ENCODE measurements at places on chromosomes 5 and 9.

DNA sequence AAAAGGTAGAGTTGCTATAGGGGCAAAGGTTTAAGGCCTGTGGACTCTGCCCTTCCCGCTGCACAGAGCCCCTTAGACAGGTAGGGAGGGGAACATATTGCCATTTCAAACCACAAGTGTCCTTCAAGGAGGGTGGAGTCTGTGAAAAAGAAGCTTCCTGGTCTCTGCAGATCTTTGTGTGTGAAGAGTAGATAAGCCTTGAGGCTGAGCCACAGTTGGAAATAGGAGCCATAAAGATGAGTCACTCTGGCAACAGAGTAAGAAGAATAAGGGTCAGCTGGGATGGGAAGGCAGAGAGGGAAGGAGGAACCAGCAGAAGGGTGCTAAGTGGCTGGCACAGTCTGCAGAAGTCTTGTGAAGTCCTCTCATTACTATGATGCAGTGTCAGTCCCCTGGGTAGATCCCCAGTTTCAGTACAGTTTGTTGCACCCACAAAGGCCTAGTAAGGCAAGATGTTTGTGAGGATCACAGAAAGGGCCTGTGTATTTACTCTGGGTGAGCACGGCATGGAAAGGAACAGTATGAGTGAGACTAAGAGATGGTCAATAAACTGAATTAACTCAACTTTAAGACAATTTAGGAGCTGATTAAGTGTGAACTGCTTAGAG lies 18.1 kb downstream of the GRXCR2 start:
- no peak for DNase-seq

GRCh38 chr5:121029536-121030245 lies 565.6 kb downstream of the PRR16 start:
- no peak for DNase-seq

DNA sequence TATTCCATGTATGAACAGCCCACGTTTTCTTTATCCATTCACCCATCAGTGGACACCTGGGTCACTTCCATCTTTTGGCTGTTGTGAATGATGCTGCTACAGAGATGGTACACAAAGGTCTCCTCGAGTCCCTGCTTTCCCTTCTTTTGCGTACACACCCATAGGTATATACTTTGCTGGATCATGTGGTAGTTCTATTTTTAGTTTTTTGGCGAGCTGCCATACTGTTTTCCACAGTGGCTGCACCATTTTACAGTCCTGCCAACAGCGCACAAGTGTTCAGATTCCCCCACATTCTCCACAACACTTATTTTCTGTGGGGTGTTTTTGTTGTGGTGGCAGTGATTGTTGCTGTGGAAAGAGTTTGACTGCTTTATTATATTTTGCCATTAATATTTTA lies 16.2 kb downstream of the RAPGEF1 start:
- no peak for DNase-seq

GRCh38 chr9:124776954-124777648 lies at the start of gene OLFML2A:
OLFML2A (plus strand) TSS chr9:124777133; CDS start chr9:124777271, 138 bp downstream.
- DNase-seq: no peak

DNA sequence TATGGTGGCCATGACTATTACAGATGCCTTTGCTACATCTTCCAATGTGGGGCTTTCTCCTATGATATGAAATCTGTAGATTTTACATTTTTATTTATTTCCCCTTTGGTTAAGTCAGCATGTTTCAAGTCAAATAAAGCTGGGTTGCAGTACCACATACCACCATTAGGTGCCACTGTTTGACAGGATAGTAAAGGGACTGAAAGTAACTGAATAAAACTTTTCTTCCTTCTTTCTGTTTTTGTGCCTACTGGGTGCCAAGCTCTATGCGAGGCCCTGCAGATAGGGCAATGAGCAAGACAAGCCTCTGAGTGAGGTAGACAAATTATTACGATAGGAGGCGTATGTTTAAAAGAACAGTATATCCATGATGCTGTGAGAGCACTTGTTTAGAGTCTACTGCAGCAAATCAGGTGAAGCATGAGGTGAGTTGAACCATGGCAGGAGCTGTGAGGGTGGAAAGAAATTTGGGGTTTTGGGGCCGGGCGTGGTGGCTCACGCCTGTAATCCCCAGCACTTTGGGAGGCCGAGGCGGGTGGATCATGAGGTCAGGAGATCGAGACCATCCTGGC lies 64.8 kb downstream of the GDNF start:
- DNase-seq: no peak

- no peak for DNase-seq
Measured at GRCh38 chr9:36029765-36030528, 6.8 kb upstream of the RECK start.

GRCh38 chr9:35424356-35425352 lies 65.3 kb upstream of the RUSC2 start:
- DNase-seq: no peak

GRCh38 chr5:10501554-10502075 lies 59.9 kb downstream of the ROPN1L start:
- no peak for DNase-seq

- DNase-seq: no peak
Measured at GRCh38 chr5:137627706-137628105, 108.2 kb downstream of the KLHL3 start.

- DNase-seq: no peak
Measured at GRCh38 chr9:69949396-69949795, 94.3 kb upstream of the MAMDC2 start.

GRCh38 chr5:163661360-163661759 lies 155.9 kb downstream of the MAT2B start:
- DNase-seq: no peak
